Right lung (tissue), 10 donors: ENCODE measurements at places on chromosomes 16 and 17. TPM values are rescaled to one million over a fixed set of nuclear protein-coding genes. Genes with fewer than 3 reads are reported as not detected.

- no peak for DNase-seq
Observed at GRCh38 chr16:14070555-14070876, 603 bp upstream of the MRTFB start.

DNA sequence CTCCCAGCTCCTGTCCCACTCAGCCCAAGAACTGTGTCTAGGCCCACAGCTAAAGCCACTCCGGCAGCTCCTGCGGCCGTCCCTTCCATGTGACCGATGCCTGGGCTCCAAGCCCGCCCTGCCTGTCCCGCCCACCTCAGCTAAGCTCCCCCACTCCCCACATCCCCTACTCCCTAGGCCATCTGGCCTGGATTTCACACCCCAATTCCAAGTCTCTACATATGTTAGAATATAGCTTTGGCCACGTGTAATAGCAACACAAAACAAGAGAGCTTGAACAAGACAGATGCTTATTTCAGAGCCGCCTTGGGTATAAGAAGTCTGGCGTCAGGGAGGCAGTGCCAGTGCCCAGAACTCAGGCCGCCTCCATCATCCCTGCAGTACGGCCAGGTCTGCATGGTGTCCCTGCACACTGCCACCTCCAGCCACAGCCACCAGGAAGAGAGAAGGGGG, 30.0 kb upstream of the USP22 start:
- DNase-seq = no peak

GRCh38 chr16:88569614-88569984, 604 bp upstream of the ZC3H18 start:
- no peak for DNase-seq

Gene B9D1
- 24.1 TPM for polyA plus RNA-seq

Gene TP53TG3
- polyA plus RNA-seq = not detected

Gene ZG16
- polyA plus RNA-seq = 0.04 TPM

GRCh38 chr16:3202903-3203539, 15.0 kb downstream of the OR1F1 start:
- no peak for DNase-seq

GRCh38 chr16:8751481-8752311, 45.7 kb downstream of the TMEM186 start:
- no peak for DNase-seq

DNA sequence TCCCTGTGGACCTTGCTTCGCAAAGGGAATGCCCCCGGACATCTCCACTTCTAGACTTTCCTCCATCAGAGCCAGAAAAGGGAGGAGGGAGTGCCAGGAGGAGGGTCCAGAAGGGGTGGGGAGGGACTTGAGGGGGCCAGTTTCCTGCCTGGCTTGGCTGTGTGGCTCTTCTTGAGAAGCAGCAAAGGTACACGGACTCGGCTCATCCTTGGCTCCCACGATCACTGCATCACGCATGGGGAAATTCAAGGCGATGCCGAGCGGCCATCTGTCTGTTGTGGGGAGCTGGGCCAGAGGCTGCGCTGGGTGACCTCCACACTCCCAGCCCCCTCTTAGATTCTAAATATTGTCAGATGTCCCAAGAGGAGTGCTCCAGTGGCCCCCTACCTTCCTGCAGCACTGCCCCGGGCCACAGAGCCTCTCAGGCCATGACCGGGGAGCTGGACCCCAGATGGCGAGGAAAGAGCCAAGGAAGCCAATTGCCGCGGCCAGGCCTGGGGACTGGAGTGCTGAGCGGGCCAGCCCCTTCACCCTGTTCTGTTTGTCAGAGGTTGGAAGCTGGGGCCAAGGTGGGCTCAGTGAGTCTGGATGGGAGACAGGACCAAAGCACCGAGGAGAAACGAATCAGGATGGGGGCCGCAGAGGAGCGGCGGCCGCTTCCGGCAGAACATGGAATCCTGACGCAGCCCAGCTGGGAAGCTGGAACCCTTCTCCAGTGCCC, 104.5 kb downstream of the RBFOX3 start:
- DNase-seq = no peak

GRCh38 chr16:75228143-75228976, 9.6 kb downstream of the CTRB1 start:
- no peak for DNase-seq
